ENCODE measurements at places on chromosomes 5 and 9. TPM values are rescaled to one million over a fixed set of nuclear protein-coding genes. Genes with fewer than 3 reads are reported as not detected.

GRCh38 chr9:114037961-114038723, 40.0 kb downstream of the AMBP start:
- peak; percentile 81 for DNase-seq

The IFNA13 gene
- total RNA-seq, result not detected

DNA sequence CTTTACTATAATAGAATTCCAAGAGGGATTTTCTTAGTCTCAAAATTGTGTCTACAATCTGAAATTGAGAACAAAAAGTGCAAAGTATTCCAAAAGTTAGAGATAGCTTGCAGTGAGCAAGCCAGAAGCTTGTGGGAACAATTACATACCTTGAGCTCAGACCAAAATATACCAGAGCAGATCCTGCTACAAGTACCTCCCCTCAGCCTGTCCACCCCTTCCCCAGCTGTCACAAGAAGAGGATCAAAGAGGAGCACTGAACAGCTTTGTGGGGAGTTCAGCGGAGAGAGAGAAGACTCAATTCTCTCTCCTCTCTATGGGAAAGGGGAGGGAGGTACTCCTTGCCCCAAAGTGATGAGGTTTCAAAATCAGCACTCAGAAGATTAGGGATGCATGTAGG, 869.2 kb upstream of the DMAC1 start:
- no peak for DNase-seq

The IL5 gene
- not detected for total RNA-seq

DNA sequence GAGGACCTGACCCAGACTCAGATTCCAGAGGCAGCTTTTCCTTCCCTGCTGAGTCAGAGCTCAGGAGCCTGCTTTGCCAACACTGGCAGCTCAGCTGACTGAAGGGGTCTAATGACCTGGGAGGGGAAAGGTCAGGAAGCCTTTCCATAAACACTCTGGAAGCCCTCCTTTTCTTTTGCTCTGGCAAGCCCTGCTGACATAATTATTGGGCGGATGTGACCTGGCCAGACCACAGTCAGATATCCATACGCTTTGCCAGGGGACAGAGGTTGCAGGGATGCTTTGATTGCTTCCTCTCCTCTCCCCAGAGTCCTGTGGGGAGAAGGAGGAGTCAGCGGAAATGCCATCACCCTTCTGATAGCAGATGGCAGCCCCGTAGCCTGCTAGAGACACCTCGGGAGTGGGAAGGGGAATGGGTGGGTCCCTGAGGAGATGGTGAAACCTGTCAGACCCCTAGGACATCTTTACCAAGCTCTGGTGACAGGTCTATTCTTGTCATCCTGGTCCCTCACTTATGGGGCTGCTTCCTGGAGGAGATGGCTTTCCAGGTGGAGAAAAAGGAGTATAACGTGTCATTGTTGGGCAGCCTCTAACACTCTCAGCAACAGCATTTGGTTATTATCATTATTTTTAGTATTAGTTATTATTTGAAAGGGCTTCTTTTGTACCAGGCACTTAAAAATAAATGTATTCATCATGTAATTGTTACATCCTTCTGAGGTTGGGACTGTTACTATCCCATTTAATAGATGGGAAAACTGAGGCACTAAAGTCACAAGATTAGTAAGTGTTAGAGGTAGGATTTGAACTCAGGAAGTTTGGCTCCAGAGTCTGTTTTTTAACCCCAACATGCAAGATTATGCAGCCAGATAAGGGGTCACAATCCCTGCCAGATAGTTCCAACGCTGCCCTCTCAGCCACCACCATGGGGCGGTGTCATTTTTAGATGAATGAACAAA, 11.6 kb downstream of the COL27A1 start:
- DNase-seq, result no peak

The WNK2 gene
- total RNA-seq, result 5.8 TPM

DNA sequence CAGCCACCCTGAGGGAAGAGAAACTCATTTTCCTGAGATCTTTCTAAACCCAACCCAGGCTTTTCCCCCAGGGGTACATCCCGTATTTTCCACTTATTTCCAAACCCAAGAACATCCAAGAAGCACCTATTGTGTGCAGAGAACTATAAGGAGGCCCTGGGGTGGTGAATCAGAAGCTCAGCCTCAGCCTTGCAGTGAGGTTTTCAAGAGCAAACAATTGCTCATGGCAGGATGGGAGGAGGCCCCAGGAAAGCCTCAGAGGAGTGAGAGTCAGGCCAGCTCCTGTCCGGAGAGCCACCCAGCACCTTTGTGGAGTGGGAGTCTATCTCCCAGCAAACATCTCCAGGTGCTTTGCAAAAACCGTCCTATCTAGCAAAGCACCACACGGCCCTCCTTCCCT, 19.2 kb downstream of the NIPAL4 start:
- DNase-seq, result no peak

The FBP1 gene
- 0.49 TPM for total RNA-seq

DNA sequence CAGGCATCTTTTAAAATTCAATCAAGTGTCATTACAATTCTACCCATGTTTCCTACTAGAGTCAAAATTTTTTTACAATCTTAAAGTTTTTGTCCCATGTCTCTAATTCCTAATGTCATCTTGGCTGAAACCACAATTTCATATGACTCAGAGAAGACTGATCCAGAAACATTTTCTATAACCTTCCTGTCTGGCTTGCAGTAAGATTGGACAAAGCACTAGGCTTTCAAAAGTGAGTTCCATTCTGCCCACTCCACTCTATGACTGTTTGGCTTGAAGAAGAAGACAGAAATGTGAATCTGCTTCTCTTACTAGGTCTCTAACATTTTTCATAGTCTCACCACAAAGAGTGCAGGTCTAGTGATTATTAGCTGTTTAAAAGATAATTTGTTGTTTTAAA, 88.8 kb downstream of the NR3C1 start:
- no peak for DNase-seq

DNA sequence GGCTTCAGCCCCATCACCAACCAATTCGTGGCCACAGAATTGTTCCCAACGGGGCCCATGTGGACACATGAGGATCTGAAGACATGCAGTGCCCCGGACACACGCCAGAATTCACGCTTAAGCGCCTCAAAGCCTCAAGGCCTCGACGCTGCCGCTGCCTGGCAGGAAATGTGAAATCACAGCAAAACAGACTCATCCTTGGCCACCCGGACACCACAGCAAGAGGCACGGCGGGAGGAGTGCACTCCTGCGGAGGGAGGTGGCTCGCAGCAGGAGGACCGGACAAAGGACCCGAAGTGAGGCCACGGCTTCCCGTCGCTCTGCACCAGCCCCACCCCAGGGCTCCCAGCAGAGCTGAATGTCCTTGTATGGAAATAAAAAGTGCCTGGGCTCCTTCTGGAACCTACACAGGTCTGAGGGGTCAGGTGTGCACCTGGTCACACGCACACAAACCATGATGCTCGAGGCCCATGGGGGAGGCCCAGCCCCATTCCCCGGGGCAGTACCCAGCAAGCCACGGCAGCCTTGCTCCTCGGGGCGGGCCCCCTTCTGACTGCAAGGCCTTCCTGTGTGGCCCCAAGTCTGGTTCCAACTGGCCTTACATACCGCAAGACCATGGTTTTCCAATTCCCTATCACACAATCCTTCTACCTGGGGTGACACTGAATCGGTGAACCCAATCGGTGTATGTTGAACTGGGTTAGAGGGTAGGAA, 10.0 kb downstream of the SEC16A start:
- DNase-seq, result no peak

DNA sequence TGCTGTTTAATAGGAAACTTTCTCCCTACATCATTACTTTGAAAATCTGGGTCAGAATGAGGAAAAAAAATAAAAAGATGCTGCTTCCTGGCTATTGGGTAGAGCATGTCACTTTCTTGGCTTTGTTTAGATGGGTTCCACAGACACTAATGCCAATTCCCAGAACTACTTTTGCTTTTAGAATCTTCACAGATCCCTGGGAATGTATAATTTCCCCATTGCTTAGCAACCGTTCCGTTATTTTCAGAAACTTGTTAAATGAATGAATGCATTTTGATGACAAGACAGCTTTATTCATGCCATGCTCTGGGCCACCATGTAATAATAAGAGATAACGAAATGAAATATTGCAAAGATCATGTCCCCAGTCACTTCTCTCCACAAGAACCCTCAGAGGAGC, 126.5 kb upstream of the TRPC7 start:
- DNase-seq, result no peak

The PCDHB6 gene
- not detected for total RNA-seq

DNA sequence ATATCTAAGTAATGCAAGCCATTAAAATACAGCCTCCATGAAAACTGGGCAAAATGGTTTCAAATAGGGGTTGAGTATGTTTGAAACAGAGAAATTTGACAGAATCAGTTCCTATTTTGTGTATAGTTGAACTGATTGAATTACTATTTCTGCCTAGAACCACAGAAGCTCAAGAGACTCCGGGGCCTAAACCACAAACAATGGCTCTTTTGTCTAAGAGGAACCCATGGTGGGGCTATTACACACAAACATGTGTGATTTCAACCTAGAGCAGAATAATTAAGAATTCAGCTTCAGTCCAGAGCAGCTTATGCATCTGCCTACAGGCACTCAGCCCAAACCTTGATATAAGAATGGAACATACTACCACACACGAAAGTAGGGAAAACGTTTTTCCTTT, 171.2 kb upstream of the MPDZ start:
- DNase-seq, result no peak

The FSD1L gene
- 22.1 TPM for total RNA-seq

- no peak for DNase-seq
Measured at GRCh38 chr5:135602882-135603721, 24.3 kb upstream of the CXCL14 start.

The CDH6 gene
- total RNA-seq, result 0.58 TPM

DNA sequence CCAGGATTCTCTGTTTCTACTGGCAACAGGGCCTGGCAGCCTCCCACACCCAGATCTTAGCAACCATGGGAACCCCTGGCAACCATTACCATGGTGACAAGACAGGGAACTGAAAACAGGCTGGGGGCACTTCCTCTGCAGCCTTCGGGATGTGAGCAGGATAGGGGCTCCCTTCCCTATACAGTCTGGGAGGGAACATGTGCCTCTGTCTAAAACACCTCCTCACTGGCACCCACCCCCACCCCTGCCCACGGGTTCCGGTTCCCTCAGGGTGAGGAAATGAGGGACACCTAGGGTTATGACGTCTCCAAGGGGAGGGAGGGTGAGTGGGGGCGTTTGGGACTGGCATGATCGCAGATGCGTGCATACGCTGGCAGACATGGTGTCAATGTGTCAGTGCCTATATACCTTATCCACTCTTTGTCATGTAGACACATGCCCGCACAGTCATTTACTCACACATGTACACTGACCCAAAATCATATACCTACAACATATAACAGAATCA, 3.0 kb upstream of the DNAJB5 start:
- peak; percentile 69 for DNase-seq

GRCh38 chr9:18928711-18929110, 104.3 kb downstream of the SAXO1 start:
- no peak for DNase-seq

GRCh38 chr9:92504881-92505280, 22.6 kb upstream of the ASPN start:
- no peak for DNase-seq

DNA sequence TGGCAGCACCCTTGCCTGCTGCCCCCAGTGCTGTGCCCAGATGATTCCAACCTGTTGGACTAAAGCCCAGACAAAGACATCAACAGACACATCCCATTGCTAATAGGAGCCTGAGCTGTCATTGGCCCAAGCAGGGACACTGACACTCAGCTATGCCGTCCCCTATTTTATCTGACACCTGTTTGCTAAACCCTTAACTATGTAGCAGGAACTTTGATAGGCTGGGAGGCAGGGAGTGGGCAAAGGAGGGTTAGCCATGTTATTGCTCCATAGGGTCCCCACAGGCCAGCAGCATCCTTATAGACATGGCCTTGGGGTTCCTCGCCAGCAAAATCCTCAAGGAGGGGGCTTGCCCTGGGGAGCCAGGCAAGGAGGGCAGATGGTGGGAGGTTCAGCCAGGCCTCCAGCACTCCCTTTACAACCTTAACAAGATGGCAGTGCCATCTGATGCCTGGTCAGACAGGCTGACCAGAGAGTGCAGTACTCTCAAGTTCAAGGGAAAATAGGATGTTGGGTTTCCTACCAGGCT, 50.4 kb upstream of the CDKN2AIPNL start:
- DNase-seq, result no peak

The TEX53 gene
- total RNA-seq, result not detected

The CCIN gene
- total RNA-seq, result 0.62 TPM

- DNase-seq, result no peak
Measured at GRCh38 chr9:133286523-133286922, 11.5 kb upstream of the ABO start.

GRCh38 chr5:66080664-66081063, 63.4 kb upstream of the SREK1 start:
- no peak for DNase-seq

- no peak for DNase-seq
Measured at GRCh38 chr5:72364171-72364570, 44.0 kb downstream of the PTCD2 start.

DNA sequence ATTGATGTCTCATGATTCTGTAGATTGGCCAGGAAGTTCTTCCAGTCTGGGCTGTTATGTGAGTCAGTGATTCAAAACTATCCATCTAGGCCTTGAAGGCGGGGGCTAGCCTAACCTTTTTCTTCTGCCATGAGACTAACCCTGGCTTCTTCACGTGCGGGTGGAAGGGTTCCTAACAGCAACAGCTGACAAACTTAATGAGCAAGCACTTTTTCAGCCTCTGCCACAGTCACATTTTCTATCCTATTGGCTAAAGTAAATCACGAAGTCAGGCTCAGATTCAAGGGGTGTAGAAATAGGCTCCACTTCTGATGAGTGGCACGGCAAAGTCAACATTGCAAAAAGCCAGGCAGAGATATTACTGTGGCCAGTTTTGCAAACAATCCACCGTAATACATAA, 68.4 kb downstream of the STK32A start:
- no peak for DNase-seq

GRCh38 chr5:145345511-145346287, 489.4 kb downstream of the PRELID2 start:
- DNase-seq, result no peak

GRCh38 chr9:135714242-135715055, 12.5 kb downstream of the KCNT1 start:
- DNase-seq, result no peak

DNA sequence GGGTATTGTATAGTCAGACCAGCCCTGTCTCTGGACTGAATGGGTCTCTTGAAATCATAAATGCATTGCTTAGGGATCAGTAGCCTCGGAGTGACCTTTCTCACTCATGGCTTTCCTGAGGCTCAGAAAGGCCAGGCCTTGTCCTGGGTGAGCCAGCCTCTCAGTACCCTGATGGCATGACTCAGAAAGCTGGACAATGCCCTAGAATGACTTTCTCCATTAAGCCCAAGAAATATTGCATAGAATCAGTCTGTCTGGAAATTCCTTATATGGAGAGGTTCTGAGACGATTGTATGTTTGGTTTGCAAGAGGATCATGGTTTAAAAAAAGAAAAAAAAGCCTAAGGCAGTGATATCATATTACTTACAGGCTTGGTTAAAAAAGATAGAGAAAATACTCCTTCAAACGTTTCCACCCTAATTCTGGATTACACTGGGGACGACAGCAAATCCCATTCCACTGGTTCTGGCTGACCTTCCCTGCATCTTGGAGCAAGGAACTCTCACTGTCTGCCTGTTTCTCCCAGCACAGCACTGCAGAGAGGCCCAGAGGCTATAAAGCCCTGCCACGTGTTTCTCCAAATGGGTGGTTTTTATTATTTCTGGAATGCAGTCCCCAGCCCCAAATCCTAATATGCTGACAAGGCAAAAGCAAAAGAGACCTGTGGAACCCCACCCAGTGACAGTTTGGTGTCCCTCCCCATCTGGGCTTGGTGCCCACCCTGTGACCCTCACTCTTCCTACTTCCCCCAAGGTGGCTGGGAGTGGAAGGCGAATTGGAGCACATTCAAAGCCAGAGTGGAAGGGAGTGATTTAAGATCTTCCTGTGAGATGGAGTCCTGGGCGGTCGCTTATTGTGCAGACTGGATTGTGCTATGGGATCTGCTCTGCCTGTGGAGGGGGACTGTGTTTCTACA, 34.4 kb downstream of the MAP1B start:
- no peak for DNase-seq
